Activated naive CD4-positive, alpha-beta T cell treated with anti-CD3 and anti-CD28 coated beads for 36 hours (primary cell): ENCODE measurements at places on chromosomes 7 and 10. TPM values are rescaled to one million over a fixed set of nuclear protein-coding genes. Genes with fewer than 3 reads are reported as not detected.

DNA sequence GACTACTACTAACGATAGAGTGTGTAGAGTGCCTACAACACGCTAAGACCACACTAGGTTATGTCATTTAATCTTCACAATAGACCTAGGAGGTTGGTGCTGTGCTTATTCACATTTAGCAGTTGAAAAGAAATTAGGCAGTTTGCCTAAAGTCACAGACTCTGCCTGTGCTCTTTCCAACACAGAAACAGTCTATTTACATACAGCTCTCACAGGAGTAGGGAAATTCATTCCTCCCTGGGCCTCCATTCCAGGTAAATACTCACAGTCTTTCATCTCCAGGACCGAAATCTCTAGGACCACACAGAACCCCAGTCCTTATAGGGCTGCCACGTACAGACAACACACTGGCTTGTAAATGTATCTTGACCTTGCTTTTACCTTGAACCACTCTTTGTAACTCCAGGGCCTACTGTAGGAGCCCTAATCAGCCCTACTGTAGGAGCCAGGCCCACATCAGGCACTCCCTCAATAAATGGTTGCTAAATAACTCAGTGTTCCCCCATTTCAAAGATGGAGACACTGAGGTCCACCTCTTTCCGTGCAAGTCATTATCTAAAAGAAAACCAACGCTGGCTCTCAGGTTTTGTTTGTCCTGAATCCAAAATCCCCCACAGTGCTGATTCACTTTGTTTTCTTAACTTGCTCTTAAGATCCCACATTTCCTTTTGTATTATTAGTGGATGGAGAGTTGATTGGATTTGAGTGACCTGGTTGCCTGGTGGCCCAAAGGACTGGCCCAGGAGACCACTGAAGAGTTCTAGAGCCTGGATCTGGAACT is 146.9 kb downstream of the KCNMA1 start:
- H3K4me1 ChIP-seq = no peaks in the 10 kb centered on the region
- H3K27ac ChIP-seq = no peak overlapping the region
- no peaks in the 10 kb centered on the region for H3K27me3 ChIP-seq
- DNase-seq = no peak
- no peaks in the 10 kb centered on the region for H3K36me3 ChIP-seq

Gene MEST
- total RNA-seq = 1.6 TPM

Gene PARP12
- 25.3 TPM for total RNA-seq

GRCh38 chr7:30359957-30360356 is 75.6 kb downstream of the ZNRF2 start:
- no peak for DNase-seq
- H3K36me3 ChIP-seq = no peaks in the 10 kb centered on the region
- no peak overlapping the region for H3K4me3 ChIP-seq
- H3K27me3 ChIP-seq = no peaks in the 10 kb centered on the region
- no peak overlapping the region for H3K27ac ChIP-seq

DNA sequence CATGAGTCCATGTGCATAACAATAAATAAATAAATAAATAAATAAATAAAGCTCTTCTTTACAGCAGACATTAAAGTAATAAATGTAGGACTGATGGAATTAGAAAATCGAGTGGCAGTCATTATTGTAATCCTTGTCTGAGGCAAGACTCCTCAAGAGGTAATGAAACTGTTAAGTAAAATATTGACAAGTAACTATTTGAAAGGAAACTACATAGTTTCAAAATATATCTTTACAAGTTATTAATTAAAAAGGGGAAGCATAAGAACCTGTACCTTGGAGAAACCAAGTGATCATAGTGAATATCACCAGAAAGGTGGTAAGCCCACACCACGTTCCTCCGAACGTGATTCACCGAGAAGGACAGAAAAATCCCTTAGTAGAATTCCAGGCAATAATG is 285.6 kb upstream of the SORCS1 start:
- no peak overlapping the region for H3K4me3 ChIP-seq
- no peaks in the 10 kb centered on the region for H3K4me1 ChIP-seq
- DNase-seq = no peak

- no peak overlapping the region for H3K27ac ChIP-seq
- H3K27me3 ChIP-seq = peaks cover 4% of the 10 kb centered on the region
- no peak overlapping the region for H3K4me3 ChIP-seq
- H3K36me3 ChIP-seq = no peaks in the 10 kb centered on the region
- no peak for DNase-seq
Measured at GRCh38 chr10:63885156-63885555, 364.0 kb downstream of the REEP3 start.

GRCh38 chr10:44574596-44575480 is 189.9 kb upstream of the CXCL12 start:
- H3K27ac ChIP-seq = no peak overlapping the region
- DNase-seq = no peak
- no peaks in the 10 kb centered on the region for H3K4me1 ChIP-seq
- peaks cover 3% of the 10 kb centered on the region for H3K27me3 ChIP-seq
- no peak overlapping the region for H3K4me3 ChIP-seq
- H3K36me3 ChIP-seq = no peaks in the 10 kb centered on the region

Gene PLEKHS1
- total RNA-seq = not detected

DNA sequence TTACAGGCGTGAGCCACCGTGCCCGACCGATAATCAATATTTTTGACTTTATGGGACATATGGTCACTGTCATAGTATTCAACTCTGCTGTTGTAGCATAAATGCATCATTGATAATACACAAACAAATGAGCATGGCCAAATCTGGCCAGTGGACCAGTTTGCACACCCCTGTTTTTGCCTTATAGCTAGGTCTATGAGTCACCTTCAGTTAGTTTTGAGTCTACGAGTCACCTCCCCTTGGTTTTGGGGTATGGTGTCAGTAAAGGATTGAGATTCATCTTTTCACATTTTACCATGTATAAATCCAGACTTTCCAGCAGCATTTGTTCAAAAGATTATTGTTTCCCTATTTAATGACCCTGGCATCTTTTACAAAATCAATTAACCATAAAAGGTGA is 362.5 kb upstream of the NRP1 start:
- H3K4me1 ChIP-seq = no peaks in the 10 kb centered on the region
- no peak overlapping the region for H3K4me3 ChIP-seq
- no peak overlapping the region for H3K27ac ChIP-seq
- H3K36me3 ChIP-seq = no peaks in the 10 kb centered on the region
- no peak for DNase-seq
- peaks cover 3% of the 10 kb centered on the region for H3K27me3 ChIP-seq

Gene SPDYE17
- total RNA-seq = not detected

- H3K4me1 ChIP-seq = peaks cover 6% of the 10 kb centered on the region
- no peak overlapping the region for H3K27ac ChIP-seq
- no peaks in the 10 kb centered on the region for H3K36me3 ChIP-seq
- H3K4me3 ChIP-seq = no peak overlapping the region
Measured at GRCh38 chr10:128156999-128157755, 31.0 kb upstream of the MKI67 start.

GRCh38 chr10:122374859-122375678 is 561 bp downstream of the PLEKHA1 start:
- H3K4me3 ChIP-seq = peak overlapping the region; percentile 90
- no peaks in the 10 kb centered on the region for H3K27me3 ChIP-seq
- H3K36me3 ChIP-seq = peaks cover 4% of the 10 kb centered on the region
- peaks cover 41% of the 10 kb centered on the region for H3K4me1 ChIP-seq

DNA sequence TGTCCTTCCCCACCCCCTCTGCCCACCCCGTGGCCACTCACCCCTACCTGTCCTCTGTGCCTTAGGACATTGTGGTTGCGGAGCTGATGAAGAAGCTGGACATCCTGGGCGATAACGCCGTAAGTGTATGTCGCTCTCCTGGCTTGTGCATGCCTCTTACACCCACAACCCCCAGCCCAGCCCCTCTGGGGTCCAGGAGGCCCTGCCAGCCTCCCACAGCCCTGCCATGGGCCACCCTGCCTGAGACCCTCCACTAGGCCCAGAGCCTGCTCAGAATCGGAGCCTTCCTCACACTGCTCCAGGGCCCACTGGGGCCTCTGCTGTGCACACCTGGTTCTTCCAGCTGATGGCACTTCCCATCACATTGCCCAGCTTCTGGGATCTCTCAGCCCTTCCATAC is 36.8 kb upstream of the DPYSL4 start:
- no peak overlapping the region for H3K27ac ChIP-seq
- H3K27me3 ChIP-seq = no peaks in the 10 kb centered on the region
- no peak for DNase-seq
- H3K4me1 ChIP-seq = no peaks in the 10 kb centered on the region
- no peak overlapping the region for H3K4me3 ChIP-seq

Gene ENO4
- not detected for total RNA-seq

Gene SPAM1
- not detected for total RNA-seq

DNA sequence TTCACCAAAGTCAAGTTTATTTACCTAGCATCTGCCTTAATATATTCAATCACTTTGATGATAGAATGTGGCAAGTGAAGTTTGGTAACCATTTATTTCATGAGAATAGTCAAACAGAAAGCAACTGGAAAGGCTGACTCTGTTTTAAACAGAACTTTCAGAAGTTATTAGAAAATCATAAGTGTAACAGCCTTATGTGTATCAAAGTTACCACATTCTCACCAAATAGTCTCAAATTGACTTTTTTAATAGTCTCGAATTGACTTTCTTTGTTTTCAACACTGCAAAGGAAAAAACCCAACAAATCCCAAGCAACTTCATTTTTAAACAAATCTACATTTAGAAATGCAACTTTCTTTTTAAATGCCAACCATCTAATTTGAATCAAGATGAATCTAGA is 29.5 kb downstream of the NAMPT start:
- H3K27ac ChIP-seq = peak overlapping the region; percentile 86
- H3K36me3 ChIP-seq = peaks cover 84% of the 10 kb centered on the region
- H3K4me1 ChIP-seq = peaks cover 53% of the 10 kb centered on the region
- no peak overlapping the region for H3K4me3 ChIP-seq

DNA sequence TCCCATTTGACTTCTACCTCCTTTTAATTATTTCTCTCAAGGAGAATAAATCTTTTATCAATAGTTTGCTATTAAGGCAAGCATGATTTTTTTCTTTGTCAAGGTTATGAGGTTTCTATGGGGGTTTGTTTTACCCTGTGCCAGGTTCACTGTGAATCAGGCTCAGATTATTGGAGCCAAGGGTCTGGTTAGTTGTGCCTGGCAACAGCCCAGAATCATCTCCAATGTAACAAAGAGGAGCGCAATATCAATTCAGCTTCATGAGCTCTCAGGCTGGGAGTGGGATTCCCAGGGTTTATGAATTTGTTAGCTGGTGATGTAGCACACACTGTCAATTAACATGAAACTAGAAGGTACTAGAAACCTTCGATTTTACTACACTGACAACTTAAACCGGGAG is 73.2 kb downstream of the AASS start:
- no peak overlapping the region for H3K27ac ChIP-seq
- no peak overlapping the region for H3K4me3 ChIP-seq
- no peaks in the 10 kb centered on the region for H3K27me3 ChIP-seq
- no peaks in the 10 kb centered on the region for H3K4me1 ChIP-seq

DNA sequence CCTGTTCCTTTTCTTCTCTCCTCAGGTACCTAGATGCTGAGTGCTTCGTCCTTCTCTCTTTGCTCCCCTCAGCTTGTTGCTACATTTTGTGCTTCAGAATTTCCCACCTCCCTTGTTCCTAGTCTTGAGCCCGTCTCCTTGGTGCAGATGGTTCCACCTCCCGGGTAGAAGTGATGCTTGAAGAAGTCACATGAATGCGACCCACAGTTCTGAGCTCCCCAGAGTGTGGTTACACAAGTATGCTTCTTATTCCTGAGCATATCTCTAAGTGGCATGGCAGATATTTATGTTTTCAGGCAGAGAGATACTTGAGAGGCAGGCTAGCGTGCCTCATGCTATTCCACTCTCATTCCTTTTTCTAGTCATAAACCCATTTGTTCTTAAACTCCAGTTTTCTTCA is 34.0 kb downstream of the INPP5F start:
- H3K4me1 ChIP-seq = peaks cover 3% of the 10 kb centered on the region
- no peak overlapping the region for H3K27ac ChIP-seq
- peaks cover 8% of the 10 kb centered on the region for H3K36me3 ChIP-seq
- H3K27me3 ChIP-seq = no peaks in the 10 kb centered on the region

Gene CDK5
- total RNA-seq = 10.0 TPM

DNA sequence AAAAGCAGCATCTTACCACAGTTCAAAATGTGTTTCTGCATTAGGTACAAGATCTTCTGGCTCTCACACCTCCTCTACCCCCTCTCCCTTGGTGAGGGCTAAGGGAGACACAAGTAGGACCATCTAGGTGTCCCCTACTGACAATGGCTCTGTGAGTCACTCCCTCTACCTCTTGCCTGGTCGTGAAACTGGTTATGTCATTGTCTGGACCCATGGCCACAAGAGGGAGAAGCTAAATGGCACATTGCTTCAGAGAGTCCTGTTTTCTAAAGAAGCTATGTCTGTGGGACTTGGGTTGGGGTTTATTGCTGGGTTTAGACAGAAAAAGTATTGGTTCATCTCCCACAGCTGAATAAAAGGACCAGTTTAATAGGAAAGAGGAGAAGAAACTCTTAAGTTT is 4.0 kb upstream of the PLXNA4 start:
- no peak for DNase-seq
- no peak overlapping the region for H3K27ac ChIP-seq
- peaks cover 32% of the 10 kb centered on the region for H3K27me3 ChIP-seq

GRCh38 chr10:22849077-22849805 is 78.6 kb upstream of the ARMC3 start:
- H3K36me3 ChIP-seq = no peaks in the 10 kb centered on the region
- H3K4me1 ChIP-seq = peaks cover 7% of the 10 kb centered on the region
- H3K27ac ChIP-seq = no peak overlapping the region

Gene COL26A1
- not detected for total RNA-seq

Gene NEURL1
- 1.6 TPM for total RNA-seq

DNA sequence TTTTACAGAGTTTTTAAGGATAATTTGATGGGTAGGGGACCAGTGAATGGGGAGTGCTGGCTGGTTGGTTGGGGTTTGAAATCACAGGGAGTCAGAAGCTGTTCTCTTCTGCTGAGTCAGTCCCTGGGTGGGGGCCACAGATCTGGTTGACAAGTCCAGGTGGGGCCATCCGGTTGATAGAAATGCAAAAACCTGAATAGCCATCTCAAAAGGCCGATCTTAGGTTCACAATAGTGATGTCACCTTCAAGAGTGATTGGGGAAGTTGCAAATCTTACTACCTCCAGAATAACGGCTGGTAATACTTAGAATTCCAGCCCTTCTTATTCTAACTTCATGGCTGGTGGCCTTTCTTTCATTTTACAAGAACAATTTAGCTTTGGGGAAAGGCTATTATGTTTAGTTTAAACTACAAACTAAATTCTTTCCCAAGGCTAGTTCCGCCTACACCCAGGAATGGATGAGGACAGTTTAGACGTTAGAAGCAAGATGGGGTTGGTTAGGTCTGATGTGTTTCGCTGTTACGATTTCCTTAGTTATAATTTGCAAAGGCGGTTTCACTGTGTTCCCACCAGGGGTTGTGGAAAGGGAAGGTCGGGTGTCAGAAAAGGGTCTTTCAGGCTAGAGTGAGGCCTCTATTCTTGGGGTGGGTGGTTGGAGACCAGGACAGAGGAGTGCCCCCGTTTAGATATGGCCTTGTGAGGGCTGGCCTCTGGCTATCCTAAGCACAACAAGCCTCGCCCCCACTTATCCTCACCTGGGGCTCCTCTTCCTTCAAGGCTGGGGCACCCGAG is 27.4 kb downstream of the IFT22 start:
- no peak for DNase-seq
- H3K4me1 ChIP-seq = peaks cover 6% of the 10 kb centered on the region
- no peak overlapping the region for H3K27ac ChIP-seq
- peaks cover 27% of the 10 kb centered on the region for H3K27me3 ChIP-seq
- no peak overlapping the region for H3K4me3 ChIP-seq

Gene PSMC2
- 119 TPM for total RNA-seq
